ENCODE measurements at places on chromosomes 2 and 18.

GRCh38 chr18:12744103-12744502, 41.3 kb downstream of the PSMG2 start:
- no peak overlapping the region for H3K27ac ChIP-seq
- no peak for DNase-seq
- no peaks in the 10 kb centered on the region for H3K36me3 ChIP-seq
- peaks cover 2% of the 10 kb centered on the region for H3K4me1 ChIP-seq

- no peak overlapping the region for H3K4me3 ChIP-seq
- H3K27me3 ChIP-seq, result no peaks in the 10 kb centered on the region
- H3K27ac ChIP-seq, result no peak overlapping the region
- peaks cover 23% of the 10 kb centered on the region for H3K4me1 ChIP-seq
Observed at GRCh38 chr18:2897448-2898185, 50.8 kb downstream of the EMILIN2 start.

DNA sequence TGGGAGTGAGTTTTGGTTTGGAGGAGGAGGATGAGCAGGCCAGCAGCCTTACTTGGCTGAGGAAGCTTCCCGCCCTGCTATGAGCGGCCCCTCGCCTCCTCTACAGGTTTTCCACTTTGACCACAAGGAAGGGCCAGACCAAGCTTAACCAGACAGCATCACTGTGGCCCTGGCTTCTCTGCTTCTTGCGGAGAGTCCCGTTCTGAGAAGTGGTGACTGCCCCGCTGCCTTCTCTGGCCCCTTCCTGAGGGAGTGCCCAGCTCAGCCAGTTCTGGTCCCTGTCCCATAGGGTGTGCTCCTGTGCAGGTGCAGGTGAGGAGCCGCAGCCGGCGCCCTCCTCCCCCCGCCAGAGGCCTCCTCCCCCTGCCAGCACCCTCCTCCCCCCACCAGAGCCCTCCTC, 101.0 kb downstream of the FAM210A start:
- no peak overlapping the region for H3K27ac ChIP-seq
- H3K27me3 ChIP-seq, result no peaks in the 10 kb centered on the region
- H3K36me3 ChIP-seq, result no peaks in the 10 kb centered on the region

DNA sequence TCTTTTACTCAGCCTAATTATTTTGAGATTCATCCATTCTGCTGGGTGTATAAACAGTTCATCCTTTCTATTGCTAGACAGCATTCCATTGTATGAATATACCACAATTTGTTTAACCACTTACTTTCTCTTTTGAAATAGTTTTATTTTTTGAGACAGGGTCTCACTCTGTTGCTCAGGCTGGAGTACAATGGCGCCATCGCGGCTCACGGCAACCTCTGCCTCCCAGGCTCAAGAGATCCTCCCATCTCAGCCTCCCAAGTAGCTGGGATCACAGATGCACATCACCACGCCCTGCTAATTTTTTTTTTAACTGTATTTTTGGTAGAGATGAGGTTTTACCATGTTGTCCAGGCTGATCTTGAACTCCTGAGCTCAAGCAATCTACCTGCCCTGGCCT, 54.5 kb downstream of the USP37 start:
- no peaks in the 10 kb centered on the region for H3K27me3 ChIP-seq
- DNase-seq, result no peak
- H3K4me1 ChIP-seq, result peaks cover 24% of the 10 kb centered on the region
- H3K36me3 ChIP-seq, result peaks cover 27% of the 10 kb centered on the region

DNA sequence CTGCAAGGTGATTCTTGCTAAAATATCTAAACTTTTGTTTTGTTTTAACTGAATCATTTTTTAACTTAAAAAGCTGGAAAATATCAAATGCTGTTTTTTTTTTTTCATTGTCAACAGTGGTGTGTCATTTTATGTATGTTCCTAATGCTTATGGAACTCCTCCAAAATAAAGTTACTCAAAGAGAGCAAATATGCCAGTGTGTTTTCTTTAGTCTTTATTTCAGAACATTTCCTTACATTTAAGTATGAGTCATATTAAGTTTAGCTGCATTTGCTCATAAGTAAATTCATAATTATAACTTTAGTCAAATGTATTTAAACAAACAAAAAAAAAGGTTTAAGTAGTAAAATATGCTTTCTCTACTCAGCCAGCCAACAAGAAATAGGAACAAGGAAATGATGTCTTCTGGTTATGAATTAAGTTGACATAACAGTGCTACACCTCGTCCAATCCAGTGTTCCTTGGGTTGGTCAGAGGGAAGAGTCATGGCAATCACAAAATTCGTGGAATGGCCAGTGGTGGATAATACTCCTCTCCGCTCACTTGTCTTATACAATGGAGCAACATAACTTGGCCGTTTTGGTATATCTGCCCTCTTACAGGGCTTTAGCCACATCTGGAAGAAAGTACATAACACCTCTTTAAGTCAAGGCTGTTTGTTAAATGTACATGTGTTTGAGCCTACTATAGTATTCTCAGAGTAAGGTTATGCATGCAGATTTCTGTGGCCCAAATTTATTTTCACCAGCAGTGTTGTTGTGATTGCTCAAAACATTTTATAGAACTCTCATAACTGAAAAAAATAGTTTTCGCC, 80.7 kb downstream of the SLC39A10 start:
- no peaks in the 10 kb centered on the region for H3K27me3 ChIP-seq
- no peaks in the 10 kb centered on the region for H3K4me1 ChIP-seq
- H3K36me3 ChIP-seq, result peaks cover 12% of the 10 kb centered on the region
- no peak overlapping the region for H3K27ac ChIP-seq
- H3K4me3 ChIP-seq, result no peak overlapping the region
- DNase-seq, result no peak

DNA sequence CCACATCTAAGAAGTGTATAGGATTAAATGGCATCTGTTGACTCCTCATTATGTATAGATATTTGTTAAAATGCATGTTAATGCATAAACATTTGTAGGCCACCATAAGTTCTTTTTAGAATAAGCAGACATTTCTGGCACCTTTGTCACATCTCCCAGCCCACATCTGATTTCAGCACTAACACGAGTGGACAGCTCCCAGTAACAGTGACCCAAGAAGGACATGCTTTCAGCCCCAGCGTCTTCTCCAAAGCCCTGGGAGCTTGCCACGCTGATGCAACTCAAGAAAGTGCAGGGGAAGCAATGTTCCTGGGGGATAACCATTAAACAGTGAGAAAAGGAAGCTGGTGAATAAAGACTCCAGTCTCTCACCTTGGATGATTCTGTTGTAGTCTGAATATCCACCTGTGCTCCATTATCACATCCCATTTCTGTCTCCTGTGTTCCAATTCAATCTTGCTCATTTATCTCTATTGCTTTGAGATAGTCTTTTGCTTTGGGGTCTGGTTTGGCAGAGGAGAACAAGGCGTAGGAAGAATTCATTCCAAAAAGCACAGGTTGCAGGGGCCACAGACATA, 182.6 kb upstream of the THSD7B start:
- peak; percentile 1 for DNase-seq
- H3K36me3 ChIP-seq, result no peaks in the 10 kb centered on the region
- no peak overlapping the region for H3K4me3 ChIP-seq
- no peaks in the 10 kb centered on the region for H3K27me3 ChIP-seq
- no peaks in the 10 kb centered on the region for H3K4me1 ChIP-seq

DNA sequence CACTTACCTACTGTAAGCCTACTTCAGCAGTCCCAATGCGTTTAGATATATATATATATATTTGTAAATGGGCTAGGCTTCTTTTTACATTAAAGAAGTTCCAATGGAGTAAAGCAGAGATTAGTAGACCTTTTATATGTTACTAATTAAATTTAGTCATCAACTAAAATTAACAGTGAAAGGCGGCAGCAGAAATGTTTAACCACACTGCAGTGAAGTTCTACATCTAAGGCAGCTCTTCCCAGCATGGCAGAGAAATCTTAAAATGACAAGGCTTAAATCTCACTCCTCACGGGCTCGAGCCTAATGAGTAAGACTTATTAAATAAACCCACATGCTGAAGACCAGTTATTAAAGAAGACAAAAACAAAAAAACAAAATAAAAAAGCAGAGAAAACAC, 19.1 kb upstream of the KANSL1L start:
- H3K36me3 ChIP-seq, result no peaks in the 10 kb centered on the region
- no peak overlapping the region for H3K27ac ChIP-seq
- no peaks in the 10 kb centered on the region for H3K4me1 ChIP-seq
- no peak for DNase-seq
- H3K4me3 ChIP-seq, result no peak overlapping the region

DNA sequence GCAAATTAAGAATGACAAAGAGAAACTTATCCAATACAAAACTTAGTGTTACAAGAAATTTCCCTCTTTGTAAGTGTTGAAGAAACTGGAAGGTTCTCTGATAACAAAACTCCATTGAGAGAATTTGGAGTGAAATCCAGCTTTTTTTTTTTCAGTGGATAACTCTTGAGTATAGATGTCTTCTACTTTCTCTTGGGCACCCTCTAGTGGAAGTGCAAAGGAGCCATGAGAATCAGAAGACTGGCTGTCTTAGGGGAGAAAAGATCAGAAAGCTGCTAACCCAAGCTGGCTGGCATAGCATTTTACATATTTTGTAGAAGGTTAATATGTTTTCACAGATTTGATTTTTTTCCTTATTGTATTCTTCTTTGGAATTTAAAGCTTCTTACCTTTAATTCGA, 138.8 kb upstream of the SATB2 start:
- peaks cover 4% of the 10 kb centered on the region for H3K27me3 ChIP-seq
- no peak overlapping the region for H3K4me3 ChIP-seq
- DNase-seq, result no peak
- H3K4me1 ChIP-seq, result no peaks in the 10 kb centered on the region

GRCh38 chr18:9993521-9994025, 79.8 kb downstream of the VAPA start:
- no peak overlapping the region for H3K4me3 ChIP-seq
- no peaks in the 10 kb centered on the region for H3K4me1 ChIP-seq
- no peaks in the 10 kb centered on the region for H3K36me3 ChIP-seq
- H3K27me3 ChIP-seq, result peaks cover 4% of the 10 kb centered on the region

DNA sequence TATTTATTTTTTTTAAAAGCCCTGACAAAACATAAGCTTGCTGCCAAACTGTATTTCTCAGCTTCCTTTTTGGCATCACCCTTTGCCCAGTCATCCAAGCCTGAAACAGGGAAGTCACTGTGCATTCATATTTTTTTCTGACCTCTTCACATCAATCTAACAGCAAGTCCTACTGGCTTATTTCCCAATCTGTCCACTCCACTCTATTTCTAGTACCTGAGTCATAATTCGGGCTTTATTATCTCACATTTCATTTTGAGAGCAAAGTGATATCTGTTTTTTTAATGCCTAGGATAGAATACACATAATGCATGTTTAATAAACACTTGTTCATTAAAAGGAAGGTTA, 5.1 kb downstream of the HNMT start:
- H3K36me3 ChIP-seq, result no peaks in the 10 kb centered on the region
- no peaks in the 10 kb centered on the region for H3K4me1 ChIP-seq
- H3K27ac ChIP-seq, result no peak overlapping the region
- peaks cover 7% of the 10 kb centered on the region for H3K27me3 ChIP-seq

GRCh38 chr18:35642802-35643201, 61.3 kb downstream of the GALNT1 start:
- H3K36me3 ChIP-seq, result peaks cover 2% of the 10 kb centered on the region
- no peaks in the 10 kb centered on the region for H3K27me3 ChIP-seq
- no peak overlapping the region for H3K4me3 ChIP-seq
- DNase-seq, result no peak
- no peak overlapping the region for H3K27ac ChIP-seq

DNA sequence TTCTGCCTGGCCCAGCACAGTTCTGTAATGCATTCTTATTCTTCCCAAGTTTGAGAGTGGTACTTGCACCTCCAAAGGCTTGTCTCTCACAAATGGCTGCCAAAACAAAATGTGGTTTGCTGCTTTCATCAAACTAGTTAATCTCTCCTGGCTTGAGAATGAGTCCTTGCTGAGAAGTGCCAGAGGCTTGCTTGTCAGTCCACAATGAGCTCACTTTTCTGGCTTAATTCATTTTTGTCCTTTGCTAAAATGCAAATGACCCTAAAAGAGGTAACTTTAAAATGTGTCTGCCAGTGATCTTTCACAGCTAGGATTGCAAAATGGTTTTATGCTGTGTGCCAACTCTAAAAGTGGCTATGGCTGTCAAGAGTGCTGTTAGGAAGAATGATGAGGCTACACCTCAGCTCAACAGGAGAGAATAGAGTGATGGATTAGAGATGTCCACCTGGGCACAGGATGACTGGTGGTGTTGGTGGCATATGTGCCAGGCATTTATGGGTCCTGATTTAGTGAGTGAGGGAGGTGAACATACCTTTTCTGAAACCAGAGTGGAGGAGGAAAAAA, 291.2 kb upstream of the HNMT start:
- H3K27ac ChIP-seq, result no peak overlapping the region
- no peak for DNase-seq
- H3K4me1 ChIP-seq, result no peaks in the 10 kb centered on the region
- no peaks in the 10 kb centered on the region for H3K27me3 ChIP-seq

DNA sequence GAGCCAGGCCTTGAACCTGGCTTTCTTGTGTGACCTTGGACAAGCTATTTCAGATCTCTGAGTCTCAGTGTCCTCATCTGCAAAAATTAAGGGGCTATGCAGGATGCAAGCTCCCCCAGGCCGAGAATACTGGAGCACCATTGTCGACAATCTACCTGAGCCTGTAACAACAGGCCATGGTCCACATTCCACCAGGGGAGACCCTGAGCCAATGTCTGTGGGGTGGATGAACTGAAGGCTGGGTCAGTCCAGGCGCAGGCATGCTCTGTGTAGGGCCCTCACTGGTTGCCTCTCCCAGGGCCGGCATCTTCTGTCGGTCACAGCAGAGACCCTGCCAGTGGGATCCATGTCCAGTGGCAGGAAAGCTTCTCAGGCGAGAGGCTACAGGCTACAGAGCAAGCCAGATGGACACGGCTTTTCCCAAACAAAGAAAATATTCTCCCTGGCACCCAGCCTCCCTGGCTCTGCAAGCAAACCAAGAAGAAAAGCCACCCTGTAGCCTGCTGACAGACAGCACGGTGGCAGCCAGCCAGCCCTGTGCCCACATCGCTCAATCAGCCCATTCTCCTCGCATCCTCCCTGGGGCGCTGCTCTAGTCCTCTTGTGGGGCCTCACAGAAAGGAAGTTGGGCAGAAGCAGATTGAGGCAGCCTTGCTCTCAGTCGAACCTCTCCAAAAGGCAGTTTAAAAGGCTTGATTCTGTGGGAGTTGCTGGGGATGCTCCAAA, 48.7 kb upstream of the FZD7 start:
- H3K4me1 ChIP-seq, result no peaks in the 10 kb centered on the region
- H3K27ac ChIP-seq, result no peak overlapping the region
- no peak for DNase-seq
- peaks cover 3% of the 10 kb centered on the region for H3K27me3 ChIP-seq

DNA sequence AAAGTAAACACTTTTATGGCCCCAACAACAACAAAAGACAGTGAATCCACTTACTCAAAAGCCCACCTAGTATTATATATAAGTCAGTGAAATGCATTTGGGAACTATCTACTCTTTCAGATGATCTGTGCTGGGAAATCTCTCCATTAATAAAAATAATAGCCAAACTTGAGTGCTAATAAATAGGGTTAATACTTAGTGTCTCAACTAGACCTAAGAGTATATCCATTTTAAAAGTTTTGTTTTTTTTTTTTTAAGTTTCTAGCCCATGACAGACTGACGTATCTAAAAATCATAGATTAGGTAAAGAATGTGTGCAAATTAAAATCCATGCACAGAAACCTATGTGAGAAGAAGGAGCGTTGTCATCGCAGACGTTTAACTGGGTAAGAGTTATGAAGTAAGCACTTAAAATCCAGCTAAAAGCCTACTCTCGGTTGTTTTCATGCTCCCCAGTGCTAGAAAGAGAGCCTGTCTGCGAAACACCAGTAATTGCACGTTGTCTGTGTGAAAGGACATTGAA, 83.4 kb upstream of the PELI1 start:
- peaks cover 48% of the 10 kb centered on the region for H3K4me1 ChIP-seq
- H3K4me3 ChIP-seq, result peak overlapping the region; percentile 80
- no peak overlapping the region for H3K27ac ChIP-seq
- peaks cover 7% of the 10 kb centered on the region for H3K27me3 ChIP-seq
- peaks cover 12% of the 10 kb centered on the region for H3K36me3 ChIP-seq
- no peak for DNase-seq
